Uterus (tissue), 4 donors: ENCODE measurements at places on chromosomes 4 and X. TPM values are rescaled to one million over a fixed set of nuclear protein-coding genes. Genes with fewer than 3 reads are reported as not detected.

UNC5C gene
- total RNA-seq = 3.3 TPM

HMX1 gene
- not detected for total RNA-seq

- no peak for DNase-seq
Measured at GRCh38 chr4:113837397-113837796, 75.9 kb upstream of the CAMK2D start.

DNA sequence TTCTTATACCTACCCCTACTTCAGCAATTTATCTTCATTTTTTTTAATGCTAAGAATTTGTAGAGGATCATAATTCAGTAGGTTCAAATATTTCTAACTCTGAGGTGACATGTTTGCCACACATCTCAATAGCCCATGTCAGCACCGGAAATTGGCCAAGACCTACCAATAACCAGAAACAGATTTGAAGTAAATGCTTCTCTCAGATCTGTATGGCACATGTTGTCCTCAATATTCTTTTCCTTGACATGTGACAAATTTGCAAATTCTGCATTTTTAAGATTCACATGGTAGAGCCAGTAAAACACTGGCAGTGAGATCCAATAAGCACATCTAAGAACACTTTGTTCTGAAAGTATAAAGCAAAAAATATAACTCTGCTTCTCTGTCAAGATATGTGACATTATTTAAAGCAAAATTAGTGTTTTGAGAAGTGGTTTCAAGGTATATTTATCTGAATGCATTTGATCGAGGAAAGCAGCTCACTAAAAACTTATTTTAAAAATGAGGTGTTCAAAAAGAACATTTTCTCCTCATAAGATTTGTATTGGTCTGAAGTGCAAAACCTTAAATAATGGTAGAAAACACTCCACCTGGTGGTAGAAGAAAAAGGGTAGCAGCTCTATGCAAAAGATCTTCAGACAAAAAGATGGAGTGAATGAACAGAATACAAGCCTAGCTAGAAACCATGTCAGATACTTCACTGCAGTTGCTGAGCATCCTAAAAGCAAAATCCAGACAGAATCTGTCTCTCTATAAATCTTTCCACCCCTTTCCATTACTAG lies 513.8 kb upstream of the FAM241A start:
- no peak for DNase-seq
